Right renal cortex interstitium (tissue), 3 donors: ENCODE measurements at places on chromosomes 2 and 18.

- no peak for DNase-seq
Observed at GRCh38 chr2:24918326-24919036, 1.6 kb downstream of the ADCY3 start.

GRCh38 chr2:16948053-16948452 is 282.4 kb upstream of the CYRIA start:
- DNase-seq = no peak

DNA sequence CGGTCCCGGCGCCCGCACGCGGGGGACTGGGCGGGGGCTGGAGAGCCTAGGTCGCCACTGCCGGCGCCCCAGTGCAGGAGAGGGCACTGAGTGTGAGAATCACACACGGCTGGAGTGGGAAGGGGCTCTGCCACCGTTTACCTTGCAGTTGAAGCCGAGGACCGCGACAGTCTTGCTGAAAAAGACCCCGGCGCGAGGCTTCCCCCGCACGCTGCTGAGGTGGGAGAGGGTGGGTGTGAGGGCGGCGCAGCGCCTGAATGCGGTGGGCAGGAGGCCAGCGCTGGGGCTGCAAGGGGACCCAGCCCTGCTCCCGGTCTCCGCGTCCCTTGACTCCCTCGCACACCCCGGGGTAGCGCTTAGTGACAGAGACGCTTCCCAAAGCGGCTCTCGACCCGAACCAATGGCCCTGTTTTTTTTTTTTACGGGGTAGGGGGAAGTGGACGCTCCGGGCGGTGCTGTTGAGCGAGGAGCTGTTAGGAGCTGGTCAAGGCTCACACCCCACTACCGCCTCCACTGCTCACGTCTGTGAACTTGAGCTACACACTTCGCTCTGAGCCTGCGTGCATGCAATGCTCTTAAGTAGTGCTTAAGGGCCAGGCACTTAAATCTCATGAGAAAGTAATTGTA is 794 bp downstream of the NOTO start:
- DNase-seq = no peak

- no peak for DNase-seq
Observed at GRCh38 chr2:236819275-236820002, 249.8 kb downstream of the ACKR3 start.

DNA sequence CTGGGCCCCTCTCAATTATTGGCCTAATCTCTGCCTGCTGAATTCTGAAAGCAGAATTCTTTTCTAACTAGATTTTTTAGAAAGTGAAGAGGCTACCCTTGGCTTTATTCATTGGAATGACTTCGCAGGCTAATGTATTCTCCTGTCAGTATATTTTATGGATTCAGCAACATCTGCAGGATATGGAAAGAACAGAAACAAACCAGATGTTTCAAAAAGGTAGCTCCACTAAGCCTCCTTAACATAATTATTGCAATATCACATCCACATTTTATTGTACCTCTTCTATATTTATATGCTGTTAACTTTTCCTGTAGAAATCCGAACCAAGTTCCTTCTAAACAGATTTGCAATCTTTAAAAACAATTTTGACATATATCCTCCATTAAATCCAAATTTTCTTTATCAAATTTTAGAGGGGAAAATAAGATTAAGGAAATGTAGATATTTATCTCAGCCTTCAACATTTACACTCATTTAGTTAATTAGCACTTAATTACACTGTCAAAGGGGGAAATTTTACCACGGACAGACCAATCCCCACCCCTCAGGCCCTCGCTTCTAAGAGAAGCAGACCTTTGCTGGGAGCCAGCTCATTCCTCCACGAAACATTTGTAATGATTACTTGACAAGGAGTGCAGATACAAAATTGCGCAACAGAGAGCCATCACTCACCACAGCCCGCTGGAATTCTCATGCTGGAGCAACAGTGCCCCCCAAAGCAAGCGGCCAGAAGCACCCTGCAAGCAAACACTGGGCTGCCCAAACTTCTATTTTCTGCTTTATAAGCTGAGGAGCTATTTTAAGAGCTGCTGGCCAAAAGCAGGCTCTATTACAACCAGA is 253.4 kb downstream of the ETAA1 start:
- DNase-seq = peak; percentile 76

GRCh38 chr2:234770031-234770506 is 181.7 kb upstream of the SH3BP4 start:
- no peak for DNase-seq

GRCh38 chr2:201730651-201731285 is 32.3 kb upstream of the MPP4 start:
- DNase-seq = no peak

GRCh38 chr2:165536851-165537499 is 67.5 kb downstream of the CSRNP3 start:
- DNase-seq = no peak

DNA sequence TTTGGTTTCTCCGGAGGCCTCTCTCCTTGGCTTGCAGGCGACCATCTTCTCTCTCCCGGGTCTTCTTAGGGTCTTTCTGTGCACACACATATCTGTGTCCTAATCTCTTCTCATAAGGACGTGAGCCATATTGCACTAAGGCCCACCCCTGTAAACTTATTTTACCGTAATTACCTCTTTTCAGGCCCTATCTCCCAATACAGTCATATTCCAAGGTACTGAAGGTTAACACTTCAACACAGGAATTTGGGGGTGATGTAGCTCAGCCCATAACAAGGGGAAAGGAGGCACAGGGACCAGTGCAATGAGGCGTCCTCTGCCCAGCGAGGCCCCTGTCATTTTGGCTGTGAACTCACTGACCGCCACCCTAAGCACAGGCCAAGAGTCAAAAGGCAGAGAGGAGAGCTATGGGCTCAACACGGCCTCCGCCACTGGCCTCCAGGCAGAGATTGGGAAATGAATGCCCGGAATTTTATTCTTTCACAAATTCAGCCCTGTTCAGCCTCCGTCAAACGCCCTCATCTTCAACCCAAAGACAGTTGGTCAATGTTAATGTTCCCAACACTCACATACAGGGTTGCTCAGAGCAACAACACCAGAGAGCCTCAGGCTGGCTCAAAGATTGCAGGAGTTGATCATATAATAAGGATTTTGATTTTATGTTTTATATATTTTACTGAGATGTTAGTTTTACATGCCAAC is 15.9 kb upstream of the NMUR1 start:
- no peak for DNase-seq

- DNase-seq = no peak
Observed at GRCh38 chr18:24490539-24490938, 30.1 kb downstream of the HRH4 start.

- DNase-seq = no peak
Observed at GRCh38 chr2:142981756-142982155, 104.3 kb downstream of the KYNU start.

- DNase-seq = no peak
Observed at GRCh38 chr2:63192889-63193774, 142.5 kb downstream of the OTX1 start.

DNA sequence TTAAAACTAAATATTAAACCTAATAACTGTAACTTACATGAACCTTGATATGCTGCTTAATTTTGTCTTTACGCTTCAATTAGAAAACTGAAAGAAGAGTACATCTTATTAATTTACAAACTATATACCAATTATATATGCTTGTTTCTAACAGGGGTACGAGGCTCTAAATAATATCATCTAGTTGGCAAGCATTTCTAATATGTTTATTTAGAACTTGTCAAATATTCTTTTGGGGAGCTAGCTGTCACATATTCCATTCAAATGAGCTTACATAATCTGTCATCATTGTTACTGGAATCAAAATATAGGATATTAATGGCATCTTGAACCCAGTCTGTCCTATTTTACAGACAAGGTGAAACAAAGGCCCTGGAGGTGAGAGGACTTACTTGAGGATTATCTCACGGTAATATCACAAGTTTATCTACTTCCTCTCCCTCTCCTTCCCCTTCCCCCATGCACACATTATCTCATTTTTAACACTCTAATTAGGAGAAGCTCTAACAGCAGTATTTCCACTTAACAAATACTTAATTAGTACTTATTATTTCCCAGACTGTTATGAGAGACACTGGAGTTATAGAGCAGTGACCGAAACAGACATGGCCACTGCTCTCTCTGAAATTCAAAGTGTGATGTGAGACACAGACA is 3.5 kb downstream of the PRKD3 start:
- DNase-seq = no peak

GRCh38 chr2:164597983-164598382 is 23.3 kb downstream of the GRB14 start:
- no peak for DNase-seq
